ENCODE measurements at places on chromosomes 16 and 17.

GRCh38 chr17:6027342-6028024 lies 42.7 kb upstream of the WSCD1 start:
- no peak for DNase-seq

- peak; percentile 45 for DNase-seq
Observed at GRCh38 chr16:64440421-64440831, 681.4 kb downstream of the CDH11 start.

DNA sequence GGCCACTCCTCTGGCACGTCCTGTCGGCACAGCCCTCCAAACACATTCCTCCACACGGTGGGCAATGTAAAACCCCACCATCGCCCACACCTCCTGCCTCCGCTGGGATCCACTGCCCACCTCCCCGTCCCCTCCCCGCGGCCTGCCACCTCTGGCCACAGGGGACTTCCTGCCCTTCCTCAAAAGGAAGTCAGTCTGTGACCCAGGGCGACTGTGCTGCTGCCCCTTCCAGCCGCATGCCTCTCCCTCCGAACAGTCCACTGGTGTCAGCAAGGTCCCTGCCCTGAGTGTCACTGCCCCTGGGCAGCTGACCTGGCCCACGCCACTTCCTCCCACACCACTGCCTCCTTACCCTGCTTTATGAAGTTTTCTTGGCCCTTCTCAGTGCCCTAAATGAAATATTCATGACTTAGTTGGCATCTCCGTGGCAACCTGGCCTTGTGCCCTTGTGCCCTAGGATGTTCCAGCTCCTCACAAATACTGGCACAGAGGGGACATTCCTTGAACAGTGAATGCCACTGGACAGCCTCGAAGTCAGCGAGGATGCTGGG lies 2.0 kb downstream of the PLD6 start:
- DNase-seq, result no peak

DNA sequence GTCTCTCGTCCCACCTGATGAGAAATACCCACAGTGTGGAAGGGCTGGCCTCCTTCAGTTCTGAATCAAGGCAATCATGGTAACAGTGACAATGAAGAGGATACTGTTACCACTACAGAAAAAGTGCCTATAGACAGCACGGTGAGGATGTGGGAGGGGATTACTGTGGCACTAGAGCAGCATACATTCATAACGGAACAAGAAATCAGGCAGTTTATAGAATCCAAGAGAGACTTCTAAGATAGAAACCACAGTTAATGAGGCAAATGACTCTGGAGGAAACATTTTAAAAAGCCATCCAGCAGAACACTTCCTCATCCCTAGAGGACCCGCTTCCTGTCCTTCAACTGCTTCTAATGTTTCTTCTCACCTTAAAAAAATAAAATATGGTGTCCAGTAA lies 2.7 kb downstream of the RUSF1 start:
- DNase-seq, result no peak

DNA sequence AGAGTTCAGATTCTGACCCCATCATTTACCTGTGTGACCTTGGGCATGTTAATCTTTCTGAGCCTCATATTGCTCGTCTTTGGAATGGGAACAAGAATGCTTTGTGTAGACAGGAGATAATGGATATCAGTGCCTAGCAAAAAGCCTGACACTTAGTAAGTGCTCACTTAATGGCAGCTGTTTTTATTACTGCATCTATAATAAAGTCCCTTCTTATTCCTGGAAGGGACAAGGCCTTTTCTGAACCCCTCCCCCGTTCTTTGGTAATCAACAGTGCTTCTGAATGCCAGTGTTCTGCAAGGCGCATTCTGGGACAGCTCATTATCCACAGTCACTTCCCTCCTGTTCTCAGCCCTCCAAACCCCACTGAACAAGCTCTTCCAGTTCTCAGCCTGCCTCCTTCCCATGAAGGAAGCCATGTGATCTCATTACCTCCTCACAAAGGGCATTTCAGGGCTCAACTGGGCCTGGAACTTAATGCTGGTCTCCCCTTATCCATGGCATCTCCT lies 25.1 kb upstream of the SUPT4H1 start:
- DNase-seq, result no peak

DNA sequence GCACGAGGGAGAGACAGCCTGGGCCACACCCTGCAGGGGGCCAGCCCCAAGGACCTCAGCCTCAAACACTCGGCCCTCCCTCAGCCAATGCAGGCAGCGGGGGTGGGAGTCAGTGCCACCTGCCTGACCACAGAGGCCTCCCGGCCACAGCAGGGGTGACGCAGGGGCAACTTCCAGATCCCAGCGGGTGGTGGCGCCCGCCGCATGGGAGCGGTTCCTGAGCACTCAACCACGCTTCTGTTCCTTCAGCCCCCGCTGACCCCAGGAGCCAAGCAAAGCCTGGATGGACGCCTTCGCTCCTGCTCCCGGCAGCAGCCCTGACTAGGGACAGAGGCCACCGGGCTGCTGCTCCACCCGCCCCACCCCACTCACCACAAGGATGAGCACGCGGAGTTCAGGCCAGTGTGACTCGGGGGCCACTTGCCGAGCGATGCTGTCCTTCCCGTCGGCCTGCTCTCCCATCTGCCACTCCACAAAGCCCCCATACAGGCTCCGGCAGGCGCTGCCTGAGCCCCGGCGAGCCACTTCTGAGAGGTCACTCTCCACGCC lies 5.0 kb upstream of the CYBA start:
- no peak for DNase-seq

DNA sequence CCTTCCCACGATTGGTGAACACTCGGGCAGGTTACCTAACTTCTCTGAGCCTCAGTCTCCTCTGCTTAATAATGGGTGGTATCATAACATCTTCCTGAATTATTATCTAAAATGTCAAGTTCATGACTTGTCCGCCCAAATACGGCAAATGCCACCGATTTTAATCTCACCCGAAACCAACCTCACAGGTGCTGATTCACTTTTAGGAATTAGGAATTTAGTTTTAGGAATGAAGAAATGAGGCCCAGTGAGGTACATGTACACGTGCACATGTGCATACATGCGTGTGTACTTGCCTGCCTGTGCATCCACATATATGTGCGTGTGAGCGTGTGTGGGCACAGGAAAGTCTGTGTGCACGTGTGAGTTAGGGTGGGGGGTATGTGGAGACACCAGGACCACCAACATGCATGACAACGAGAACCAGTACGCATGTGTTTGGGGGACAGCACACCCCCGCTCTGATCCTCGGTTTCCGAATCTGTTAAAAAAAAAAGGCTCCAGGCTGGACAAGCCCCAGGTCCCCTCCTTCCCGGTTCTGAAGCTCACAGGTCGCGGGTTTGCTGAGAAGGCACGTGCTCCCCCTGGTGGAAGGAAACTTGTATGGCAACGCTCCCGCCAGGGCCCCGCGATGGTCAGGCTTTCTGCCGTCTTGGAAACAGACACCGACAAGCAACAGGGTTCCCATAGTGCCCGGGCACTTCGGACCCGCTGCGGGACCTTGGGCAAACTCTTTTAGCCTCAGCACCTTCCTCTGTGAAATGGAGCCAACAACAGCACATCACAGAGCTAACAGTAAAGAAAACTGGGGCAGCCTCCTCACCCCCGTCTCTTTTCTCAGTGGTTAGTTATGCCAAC lies 219.2 kb downstream of the RBFOX3 start:
- peak; percentile 72 for DNase-seq

DNA sequence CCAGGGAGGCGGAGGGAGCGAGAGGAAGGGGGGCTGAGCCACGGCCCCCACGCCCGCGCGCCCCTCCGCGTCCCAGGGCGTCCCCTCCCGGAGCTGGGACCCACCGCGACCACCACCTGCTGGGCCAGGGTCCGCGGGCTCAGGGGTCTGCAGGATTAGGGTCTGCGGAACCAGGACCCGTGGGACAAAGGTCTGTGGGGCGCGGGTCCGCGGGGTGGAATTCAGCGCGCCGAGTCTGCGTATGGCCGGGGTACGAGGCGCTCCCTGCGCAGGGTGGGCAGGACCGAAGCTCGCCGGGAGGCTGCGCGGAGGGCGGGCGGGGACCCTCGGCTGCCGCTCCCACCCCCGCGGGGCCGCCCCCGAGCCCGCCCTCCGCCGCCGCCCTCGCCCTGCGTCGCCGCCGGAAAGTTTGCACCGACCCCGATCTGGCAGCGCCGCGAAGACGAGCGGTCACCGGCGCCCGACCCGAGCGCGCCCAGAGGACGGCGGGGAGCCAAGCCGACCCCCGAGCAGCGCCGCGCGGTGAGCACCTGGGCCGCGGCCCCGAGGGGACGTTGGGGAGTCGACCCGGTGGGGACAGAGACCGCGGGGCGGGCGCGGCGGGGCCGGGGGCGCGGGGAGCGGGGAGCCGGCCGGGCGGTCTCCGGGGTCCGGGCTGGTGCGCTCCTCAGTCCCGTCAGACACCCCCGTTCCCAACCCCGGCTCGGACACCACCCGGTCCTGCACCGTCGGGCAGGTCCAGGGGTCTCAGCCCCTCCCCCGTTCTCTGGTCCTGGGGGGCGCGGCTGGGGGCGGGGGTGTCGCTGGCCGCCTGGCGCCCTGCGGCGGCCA lies at the start of gene GCGR:
Gene GCGR (plus strand): TSS at position 423 of the 831 bp plus-strand sequence. CDS start 4,869 bp downstream, outside the sequence.
- DNase-seq, result no peak
